ENCODE measurements at places on chromosomes 1 and 21.
A peak's percentile ranks its signal among the peaks of the same experiment; 100 is the strongest.

DNA sequence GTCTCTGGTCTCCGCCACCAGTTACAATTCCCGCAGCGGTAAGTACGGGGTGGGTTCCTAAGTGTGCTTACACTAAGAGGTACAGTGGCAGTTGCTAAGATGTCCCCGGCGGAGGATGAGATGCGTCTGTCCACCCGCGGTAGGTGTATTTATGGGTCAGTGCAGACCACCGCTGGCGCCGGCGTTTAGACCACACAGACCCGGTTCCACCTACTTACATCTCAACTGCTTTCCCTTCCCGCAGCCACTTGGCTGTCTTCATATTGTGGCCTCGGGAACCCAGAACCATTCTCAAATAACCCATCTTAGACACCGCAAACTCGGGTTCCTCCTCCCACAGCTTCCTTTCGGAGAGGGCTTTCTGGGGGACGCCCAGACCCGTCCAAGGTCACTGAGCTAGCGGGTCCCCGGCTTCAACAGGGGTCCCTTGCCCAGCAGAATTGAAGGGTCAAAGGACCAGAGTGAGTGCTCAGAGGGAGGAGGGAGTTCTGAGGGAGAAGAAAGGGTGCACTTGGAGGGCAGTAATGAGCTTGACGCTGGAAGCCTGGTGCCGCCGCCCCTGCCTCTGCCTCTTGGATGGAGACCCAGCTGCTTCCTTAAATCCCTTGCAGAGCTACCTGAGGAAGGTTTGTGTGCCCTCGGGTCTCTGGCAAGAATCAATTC lies 8.6 kb downstream of the NR5A2 start:
- DNase-seq, result no peak

DNA sequence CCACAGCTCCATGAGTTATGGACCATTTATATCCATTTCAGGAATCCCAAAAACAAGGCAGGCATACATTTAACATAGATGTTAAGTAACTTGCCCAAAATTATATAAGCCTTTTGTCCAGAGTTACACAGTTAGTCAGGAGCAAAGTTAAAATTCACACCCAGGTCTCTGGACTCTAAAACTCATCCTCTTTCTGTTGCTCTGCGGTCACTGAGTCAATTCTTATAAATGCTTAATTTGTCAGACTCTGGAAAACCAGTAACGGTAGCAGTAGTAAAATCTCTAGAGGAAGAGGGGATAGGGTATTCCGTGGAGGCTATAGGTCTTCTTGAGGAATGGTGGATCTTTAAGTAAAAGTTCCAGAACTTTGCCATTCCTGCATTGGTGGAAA lies 223.6 kb upstream of the JUN start:
- no peak for DNase-seq

DNA sequence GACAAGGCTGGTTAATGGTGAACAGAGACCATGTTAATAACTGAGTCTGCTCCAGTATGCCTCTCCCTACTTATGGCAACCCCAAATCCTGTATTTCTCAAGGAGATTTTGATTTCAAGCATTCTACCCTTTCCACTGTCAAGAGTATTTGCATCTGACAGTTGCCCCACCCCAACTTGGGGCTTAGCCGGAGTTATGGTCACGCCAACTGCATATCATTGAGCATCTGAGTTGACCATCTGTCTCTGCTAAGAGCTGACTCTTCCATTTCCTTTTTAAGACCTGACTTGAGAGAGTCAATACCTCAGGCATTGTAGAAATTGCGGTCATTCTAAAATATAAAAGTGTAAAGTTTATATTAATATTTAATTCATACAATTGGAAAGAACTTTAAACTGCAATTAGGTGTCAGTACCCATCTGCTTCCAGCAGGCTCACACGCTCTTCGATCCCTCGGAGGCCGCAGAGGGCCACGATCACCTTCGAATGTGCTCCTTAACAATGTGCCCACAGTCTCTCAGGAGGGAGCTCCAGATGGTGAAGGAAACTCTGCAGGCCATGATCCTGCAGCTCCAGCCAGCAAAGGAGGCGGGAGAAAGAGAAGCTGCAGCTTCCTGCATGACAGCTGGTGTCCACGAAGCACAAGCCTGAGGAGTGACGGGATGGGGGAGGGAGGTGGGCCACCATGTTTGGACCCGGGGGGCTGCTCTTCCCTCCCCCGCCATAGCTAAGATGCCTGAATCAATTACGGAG lies 409.8 kb downstream of the DISC1 start:
- no peak for DNase-seq

- DNase-seq, result no peak
These were observed 313.9 kb downstream of the BARHL2 start for GRCh38 chr1:90402893-90403849.

DNA sequence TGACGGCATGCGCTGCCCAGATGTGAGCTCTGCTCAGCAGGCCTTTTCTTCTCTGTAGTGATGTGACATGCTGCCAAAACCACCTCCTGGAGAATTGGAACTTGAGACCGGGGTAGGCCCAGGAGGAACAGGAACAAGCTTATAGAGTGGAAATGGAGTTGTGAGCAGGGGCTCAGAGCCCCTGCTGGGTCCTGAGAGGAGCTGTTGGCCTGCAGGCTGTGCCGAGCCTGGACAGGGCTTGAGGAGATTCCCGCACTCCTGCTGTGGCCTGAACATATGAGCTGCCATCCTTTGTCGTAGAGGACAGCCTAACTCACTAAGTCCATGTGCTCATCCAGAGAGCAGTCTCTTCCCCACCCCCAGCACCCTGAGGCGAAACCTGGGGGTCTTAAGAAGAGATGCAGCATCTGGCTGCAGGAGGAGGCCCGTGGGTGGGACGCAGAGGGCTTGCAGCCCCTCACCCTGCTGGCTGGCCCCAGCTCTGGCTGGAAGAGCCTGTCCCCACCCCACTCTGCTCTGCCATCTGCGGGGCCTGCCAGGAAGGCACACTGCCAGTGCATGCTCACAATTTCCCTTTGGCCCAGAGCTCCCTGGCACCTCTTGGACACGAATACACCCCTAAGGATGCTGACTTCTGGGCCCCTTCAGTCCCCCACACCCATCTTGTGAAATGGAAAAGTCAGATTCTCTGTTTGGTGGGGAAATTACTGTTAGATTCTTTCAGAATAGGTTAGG lies 42.5 kb downstream of the PTPRF start:
- no peak for DNase-seq

GRCh38 chr1:36119456-36119855 lies 5.6 kb downstream of the COL8A2 start:
- no peak for DNase-seq

DNA sequence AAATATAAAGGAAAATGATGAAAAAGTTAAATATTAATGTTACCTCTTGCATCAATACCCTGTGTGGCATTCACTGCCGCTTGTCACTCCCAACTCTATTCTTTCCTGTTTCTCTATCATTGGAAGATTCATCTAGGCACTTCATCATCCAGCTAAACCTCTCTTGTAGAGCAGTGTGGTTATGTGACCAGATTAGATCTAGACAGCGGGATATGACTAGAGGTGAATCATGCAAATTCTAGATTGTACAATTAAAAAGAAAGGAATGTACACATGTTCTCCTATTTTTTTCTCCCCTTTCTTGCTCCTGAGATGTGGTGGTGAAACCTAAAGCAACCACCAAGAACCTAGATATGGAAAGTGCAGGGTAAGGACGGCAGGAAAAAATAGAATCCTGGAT lies 174.1 kb downstream of the LBR start:
- DNase-seq, result no peak

DNA sequence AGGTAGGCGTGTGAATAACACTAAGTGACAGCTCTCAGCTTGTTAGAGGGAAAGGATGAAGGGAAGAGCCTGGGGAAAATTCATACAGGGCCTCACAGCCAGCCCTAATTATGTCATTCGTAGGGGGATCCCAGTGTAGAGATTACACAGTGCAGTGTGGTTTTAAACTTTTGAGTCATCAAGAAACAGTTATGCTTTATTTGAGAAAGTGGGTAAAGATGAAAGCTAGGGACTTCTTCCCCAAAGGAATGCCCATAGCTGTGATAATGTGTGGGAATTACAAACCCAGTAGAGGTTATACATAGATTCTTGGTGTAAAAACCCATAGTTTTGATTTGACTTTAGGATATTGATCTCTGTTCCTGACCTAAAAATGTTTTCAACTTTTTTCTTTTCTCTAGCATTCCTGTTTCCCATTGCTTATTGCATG lies 1.9 kb downstream of the TTF2 start:
- no peak for DNase-seq

DNA sequence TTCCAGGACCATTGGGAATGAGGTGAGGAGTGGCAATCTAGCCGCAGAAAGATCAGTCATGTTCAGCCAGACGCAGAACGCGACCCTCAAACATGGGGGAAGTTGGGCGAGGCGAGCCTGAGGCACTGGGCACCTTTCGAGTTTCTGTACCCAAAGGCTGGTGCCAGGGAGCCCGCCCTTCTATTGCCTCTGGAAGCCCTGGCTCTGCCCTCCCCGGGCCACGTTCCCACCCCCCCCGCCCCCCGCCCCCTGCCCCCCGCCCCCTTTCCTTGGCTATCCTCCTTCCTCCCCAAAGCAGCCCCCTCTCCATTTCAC lies 2.2 kb upstream of the ZBTB7B start:
- no peak for DNase-seq

- DNase-seq, result no peak
These were observed 31.5 kb upstream of the VASH2 start for GRCh38 chr1:212918824-212919223.

DNA sequence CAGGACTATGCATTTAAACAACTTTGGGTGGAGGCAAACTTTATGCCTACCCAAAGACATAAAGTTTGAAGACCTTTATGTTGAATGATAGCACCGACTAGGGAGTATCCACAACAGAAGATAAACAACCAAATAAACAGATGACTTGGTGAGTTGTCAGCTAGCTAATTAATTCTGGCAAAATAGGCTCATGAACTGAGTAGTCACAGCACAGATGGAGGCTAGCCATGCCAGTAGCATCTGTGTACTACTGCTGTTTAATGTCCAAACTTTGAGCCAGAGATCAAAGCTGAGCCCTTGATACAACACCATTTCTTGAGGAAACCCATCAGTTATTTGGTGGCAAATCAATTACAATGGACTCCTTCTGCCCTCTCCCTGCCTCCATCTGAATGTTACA lies 40.3 kb upstream of the CCDC190 start:
- no peak for DNase-seq

GRCh38 chr1:236523704-236524141 lies at the start of gene LGALS8:
TSS of gene LGALS8 (plus strand) at chr1:236523982. CDS start at chr1:236526071, 2,089 bp downstream.
- peak; percentile 84 for DNase-seq

DNA sequence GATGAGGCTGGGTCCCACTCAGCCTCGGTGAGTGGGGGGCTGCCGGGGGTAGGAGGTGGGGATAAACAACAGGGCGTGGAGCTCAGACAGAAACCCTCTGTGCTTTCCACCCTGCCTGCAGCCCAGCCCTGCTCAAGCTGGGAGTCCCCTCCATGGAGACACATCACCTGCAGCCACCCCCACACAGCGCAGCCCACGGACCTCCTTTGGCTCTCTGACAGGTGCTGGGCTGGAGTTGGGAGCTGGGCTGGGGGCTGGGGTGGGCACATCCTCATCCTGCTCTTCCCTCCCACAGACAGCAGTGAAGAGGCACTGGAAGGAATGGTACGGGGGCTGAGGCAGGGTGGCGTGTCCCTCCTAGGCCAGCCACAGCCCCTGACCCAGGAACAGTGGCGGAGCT lies 1.9 kb upstream of the CATSPER4 start:
- no peak for DNase-seq

- DNase-seq, result no peak
These were observed 166.6 kb upstream of the ATP1B1 start for GRCh38 chr1:168939947-168940223.

DNA sequence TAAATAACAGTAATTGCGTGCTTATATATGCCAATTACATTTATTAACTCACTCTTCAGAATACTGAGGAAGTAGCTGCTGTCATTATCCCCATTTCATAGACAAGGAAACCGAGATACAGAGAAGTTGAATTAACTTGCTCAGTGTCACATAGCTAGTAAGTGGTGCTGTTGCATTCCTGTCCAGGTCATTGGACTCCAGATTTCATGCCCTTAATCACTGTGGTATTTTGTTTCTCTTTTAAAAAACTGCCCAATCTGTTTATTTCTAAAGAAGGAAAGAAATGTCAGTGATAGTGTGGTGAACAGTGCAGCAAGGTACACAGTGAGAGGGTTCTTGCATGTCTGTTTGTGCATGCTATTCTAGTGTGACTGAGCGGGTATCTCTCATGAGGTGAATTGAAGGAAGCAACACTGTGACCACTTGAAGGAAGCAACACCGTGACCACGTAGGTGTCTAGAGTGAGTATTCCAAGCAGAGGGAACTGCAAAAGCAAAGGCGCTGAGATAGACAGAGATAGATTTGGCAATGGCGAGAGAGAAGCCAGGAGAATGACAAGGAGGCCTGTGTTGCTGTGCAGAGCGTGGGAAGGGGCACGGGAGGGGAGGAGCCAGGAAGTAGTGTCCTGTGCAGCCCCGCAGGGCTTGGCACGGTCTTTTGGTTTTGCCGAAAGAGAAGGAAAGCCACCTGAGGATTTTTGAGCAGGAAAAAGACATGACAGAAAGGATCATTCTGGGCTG lies 95.9 kb downstream of the CAMTA1 start:
- DNase-seq, result no peak

GRCh38 chr1:209634005-209634737 lies 18.1 kb downstream of the LAMB3 start:
- no peak for DNase-seq

DNA sequence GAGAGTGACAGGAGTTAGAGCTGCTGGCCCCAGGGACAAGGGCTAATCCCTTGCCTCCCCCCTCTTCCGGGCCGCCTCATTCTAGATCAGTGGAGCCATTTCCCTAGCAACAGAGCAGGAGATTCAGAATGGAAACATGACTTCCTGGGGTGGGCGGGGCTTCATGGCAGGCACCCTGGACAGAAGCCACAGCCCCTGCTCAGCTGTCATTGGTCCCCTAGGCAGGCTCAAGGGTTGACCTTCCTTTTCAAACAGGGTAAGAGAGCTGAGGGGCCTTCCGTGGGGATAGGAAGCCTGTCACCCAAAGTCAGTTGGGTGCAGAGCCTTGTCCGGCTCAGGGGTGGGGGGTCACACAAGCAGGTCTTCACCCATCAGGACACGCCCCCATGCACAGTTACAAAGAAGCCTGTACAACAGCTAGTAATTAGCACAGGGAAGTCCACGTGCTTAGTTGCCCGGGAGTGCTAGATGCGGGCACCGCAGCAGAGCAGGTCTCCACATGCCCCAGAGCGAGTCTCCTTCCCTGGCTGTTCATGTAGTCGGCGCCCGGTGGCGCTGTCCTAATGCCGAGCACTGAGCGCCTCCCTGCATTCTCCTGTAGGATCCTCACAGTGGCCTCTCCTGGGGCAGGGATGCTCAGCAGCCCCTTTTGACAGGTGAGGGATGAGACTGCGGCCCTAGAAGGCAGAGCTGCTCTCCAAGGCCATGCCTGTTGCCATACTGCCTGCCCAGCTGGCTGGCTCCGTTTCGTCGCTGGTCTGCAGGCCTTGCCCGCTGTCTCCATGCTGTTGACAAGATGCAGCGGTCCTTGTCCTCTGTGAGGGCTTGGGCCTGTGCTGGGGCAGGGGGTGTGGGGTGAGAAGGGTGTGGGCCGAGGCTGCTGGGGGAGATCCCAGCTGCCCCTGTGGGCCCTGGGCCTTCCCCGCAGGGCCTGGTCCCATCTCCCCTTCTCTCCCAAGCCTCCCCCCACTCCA lies 5.1 kb downstream of the TMEM201 start:
- DNase-seq, result peak; percentile 18

- DNase-seq, result no peak
These were observed 59.6 kb downstream of the USP24 start for GRCh38 chr1:55155522-55155921.

All from activated T-cell treated with anti-CD3 and anti-CD28 coated beads for 24 hours (primary cell).